Skeletal muscle tissue (tissue), 5 donors: ENCODE measurements at places on chromosomes 3 and 15. TPM values are rescaled to one million over a fixed set of nuclear protein-coding genes. Genes with fewer than 3 reads are reported as not detected.

Gene FBXO40
- 4.2 TPM for total RNA-seq

Gene GAP43
- 1.0 TPM for total RNA-seq

Gene SLC12A1
- total RNA-seq = not detected

Gene CYFIP1
- total RNA-seq = 49.1 TPM

Gene CATSPER2
- 3.1 TPM for total RNA-seq

Gene XIRP1
- 30.8 TPM for total RNA-seq

Gene IQCH
- total RNA-seq = 3.1 TPM

Gene OR5H14
- not detected for total RNA-seq

Gene SLC24A5
- total RNA-seq = not detected

Gene PEX5L
- not detected for total RNA-seq

Gene VWA5B2
- total RNA-seq = not detected

Gene C3orf18
- total RNA-seq = 11.5 TPM

Gene ISG20
- 0.52 TPM for total RNA-seq

Gene WDR49
- total RNA-seq = 5.7 TPM

Gene HRG
- total RNA-seq = not detected

Gene IL20RB
- 0.52 TPM for total RNA-seq

Gene SERINC4
- under 0.01 TPM for total RNA-seq

Gene TMEM45A
- 15.7 TPM for total RNA-seq

Gene C3orf49
- not detected for total RNA-seq

Gene B3GALNT1
- total RNA-seq = 18.8 TPM

Gene ZNF660
- 3.1 TPM for total RNA-seq

Gene TMEM40
- under 0.01 TPM for total RNA-seq

Gene SCN5A
- total RNA-seq = 1.6 TPM

Gene XCR1
- total RNA-seq = not detected

Gene KBTBD13
- 1.6 TPM for total RNA-seq

Gene SLC12A6
- total RNA-seq = 20.4 TPM

Gene CFAP100
- not detected for total RNA-seq

Gene OR5H6
- not detected for total RNA-seq

Gene SLC22A14
- total RNA-seq = under 0.01 TPM

Gene ZNF620
- 2.1 TPM for total RNA-seq

Gene PATL2
- total RNA-seq = 2.6 TPM

Gene PLA2G4B
- 1.6 TPM for total RNA-seq

Gene CNTN3
- 3.7 TPM for total RNA-seq

Gene LIPC
- total RNA-seq = under 0.01 TPM

Gene DALRD3
- 27.7 TPM for total RNA-seq

Gene TMEM207
- not detected for total RNA-seq

Gene KIF15
- total RNA-seq = 6.3 TPM

Gene BBX
- total RNA-seq = 32.9 TPM

Gene CASR
- not detected for total RNA-seq

Gene RGMA
- total RNA-seq = 5.7 TPM

Gene TERC
- 104 TPM for total RNA-seq

Gene KLF15
- total RNA-seq = 2.6 TPM

Gene SCAANT1
- not detected for total RNA-seq

Gene SPTBN5
- total RNA-seq = 1.0 TPM

Gene CDHR4
- total RNA-seq = not detected

Gene CCDC13
- not detected for total RNA-seq

Gene TGM4
- total RNA-seq = not detected

Gene NEDD4
- total RNA-seq = 13.0 TPM

Gene ANKRD34C
- not detected for total RNA-seq

Gene SPINK8
- total RNA-seq = not detected

Gene PRR23B
- not detected for total RNA-seq

Gene CCDC39
- not detected for total RNA-seq

Gene NPAP1
- total RNA-seq = not detected

Gene CPN2
- not detected for total RNA-seq

Gene DNAH1
- 2.1 TPM for total RNA-seq

Gene ATP13A5
- not detected for total RNA-seq
